ENCODE measurements at places on chromosomes 3 and 15. TPM values are rescaled to one million over a fixed set of nuclear protein-coding genes. Genes with fewer than 3 reads are reported as not detected.

DNA sequence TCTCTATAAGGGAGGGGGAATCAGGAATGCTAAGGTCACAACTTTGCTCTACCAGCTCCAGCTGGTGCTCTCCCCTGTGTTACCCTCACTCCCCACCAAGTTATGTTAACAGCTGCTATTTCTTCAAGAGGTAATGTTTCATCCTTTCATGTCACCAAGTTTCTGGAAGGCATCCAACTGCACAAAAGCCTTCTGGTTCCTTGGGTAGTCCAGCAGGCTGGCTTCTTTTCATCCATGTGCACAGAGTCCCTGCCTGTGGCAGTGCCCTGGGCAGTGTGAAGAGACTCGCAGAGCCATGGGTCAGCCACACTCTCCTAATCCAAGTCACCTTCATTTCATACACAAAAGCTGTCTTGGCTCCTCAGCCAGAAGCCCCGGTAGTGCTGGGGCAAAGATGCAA lies 737.5 kb upstream of the LMCD1 start:
- H3K27me3 ChIP-seq, result no peaks in the 10 kb centered on the region
- DNase-seq, result no peak
- H3K27ac ChIP-seq, result no peak overlapping the region
- no peaks in the 10 kb centered on the region for H3K36me3 ChIP-seq
- H3K4me1 ChIP-seq, result no peaks in the 10 kb centered on the region
- H3K4me3 ChIP-seq, result no peak overlapping the region

GRCh38 chr3:148756311-148756710 lies 58.6 kb downstream of the AGTR1 start:
- no peak for DNase-seq
- no peak overlapping the region for H3K27ac ChIP-seq
- H3K4me3 ChIP-seq, result no peak overlapping the region
- H3K36me3 ChIP-seq, result no peaks in the 10 kb centered on the region

DNA sequence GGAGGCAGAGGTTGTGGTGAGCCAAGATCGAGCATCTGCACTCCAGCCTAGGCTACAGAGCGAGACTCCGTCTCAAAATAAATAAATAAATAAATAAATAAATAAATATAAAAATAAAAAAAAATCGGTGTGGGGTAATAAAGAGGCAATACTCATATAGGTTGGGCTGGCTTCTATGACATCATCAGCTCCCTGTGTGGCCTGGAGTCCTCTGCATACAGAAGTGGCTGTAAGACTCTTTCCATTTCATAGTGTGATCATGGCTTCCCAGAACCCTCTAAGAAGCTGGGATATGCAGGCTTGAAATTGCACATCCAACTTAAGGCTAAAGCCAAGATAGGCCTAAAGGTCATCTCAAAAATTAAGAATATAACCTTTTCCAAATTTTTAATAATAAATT lies 101.6 kb downstream of the ZIC4 start:
- peak; percentile 37 for DNase-seq
- no peaks in the 10 kb centered on the region for H3K36me3 ChIP-seq
- H3K4me1 ChIP-seq, result no peaks in the 10 kb centered on the region
- no peaks in the 10 kb centered on the region for H3K27me3 ChIP-seq
- no peak overlapping the region for H3K4me3 ChIP-seq
- no peak overlapping the region for H3K27ac ChIP-seq

DNA sequence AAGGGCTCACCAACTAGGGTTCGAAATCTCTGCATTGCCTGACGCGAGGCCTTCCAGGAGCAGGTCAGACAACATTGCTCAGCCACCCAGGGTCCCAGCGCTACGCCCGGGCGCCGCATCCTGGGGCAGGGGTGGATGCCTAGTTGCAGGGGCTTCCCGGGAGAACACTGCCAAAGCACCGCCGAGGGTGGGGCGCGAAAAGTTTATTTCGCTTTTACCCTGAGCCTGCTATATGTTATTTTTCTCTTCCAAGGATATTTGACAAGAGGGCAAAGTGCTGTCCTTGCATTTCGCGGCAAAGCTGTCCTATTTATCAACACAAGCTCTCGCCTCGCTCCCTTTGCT lies 549 bp upstream of the SOX14 start:
- H3K27ac ChIP-seq, result no peak overlapping the region
- peaks cover 72% of the 10 kb centered on the region for H3K27me3 ChIP-seq
- DNase-seq, result no peak
- H3K4me3 ChIP-seq, result no peak overlapping the region

DNA sequence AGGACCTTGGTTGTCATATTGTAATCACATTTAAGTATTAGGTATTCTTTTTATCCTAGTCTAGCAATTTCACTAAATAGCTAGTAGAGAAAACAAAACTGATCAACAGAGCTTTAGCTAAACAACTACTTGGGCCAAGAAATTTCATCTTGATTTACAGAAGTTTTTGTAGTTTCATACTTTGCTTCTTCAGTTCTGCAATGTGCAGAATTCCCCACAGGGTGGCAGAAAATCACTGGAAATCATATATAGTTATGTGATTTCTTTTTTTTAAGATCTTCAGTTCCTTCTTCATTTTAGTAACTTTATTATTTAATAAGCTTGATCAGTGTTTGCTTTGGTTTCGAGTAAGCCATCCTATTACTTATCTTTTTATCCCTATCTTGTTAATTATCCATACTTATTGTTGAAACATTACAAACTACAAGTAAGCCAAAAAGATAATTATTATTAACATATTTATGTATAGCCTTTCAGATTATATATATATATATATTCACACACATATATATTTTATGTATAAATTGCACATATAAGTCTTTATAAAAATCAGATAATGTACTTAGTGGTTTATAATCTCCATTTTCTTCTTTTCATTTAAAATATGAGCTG lies 2.2 kb upstream of the BNIP2 start:
- H3K4me1 ChIP-seq, result peaks cover 3% of the 10 kb centered on the region
- no peak overlapping the region for H3K27ac ChIP-seq
- peak; percentile 58 for DNase-seq

DNA sequence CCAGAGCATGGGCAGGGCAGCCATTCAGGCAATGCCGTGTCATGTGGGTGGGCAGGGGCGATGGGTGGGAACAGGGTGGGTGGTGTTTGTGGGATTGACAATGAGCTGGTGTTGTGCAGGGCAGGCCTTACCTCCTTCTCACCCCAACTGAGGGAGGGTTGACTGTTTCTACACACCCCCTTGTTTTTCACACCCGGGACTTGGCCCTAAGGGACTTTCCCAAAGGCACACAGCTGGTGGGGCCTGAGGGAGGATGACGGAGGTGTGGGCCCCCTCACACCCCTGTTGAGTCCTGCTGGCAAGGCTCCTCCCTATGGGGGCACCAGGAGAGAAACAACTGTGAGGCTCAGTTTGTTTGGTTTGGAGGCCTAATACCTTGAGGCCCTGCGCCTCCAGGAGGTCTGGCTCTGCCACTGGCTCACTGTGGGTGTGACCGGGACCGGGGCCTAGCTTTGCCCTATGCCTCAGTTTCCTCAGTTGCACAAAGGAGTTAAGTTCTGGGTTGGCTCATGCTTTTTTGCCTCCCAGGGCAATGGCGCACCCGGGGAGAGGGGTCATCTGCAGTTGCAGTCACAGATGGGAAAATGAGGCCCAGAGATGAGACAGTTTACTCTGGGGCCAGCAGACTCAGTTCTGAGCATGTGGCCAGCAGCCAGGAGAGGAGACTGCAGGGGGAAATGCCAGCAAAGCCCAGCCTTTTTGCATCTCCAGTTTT lies 5.1 kb upstream of the DNAH1 start:
- peaks cover 3% of the 10 kb centered on the region for H3K36me3 ChIP-seq
- no peak overlapping the region for H3K4me3 ChIP-seq
- H3K27me3 ChIP-seq, result no peaks in the 10 kb centered on the region
- peak; percentile 12 for DNase-seq

Gene ALPK3
- total RNA-seq, result under 0.01 TPM

DNA sequence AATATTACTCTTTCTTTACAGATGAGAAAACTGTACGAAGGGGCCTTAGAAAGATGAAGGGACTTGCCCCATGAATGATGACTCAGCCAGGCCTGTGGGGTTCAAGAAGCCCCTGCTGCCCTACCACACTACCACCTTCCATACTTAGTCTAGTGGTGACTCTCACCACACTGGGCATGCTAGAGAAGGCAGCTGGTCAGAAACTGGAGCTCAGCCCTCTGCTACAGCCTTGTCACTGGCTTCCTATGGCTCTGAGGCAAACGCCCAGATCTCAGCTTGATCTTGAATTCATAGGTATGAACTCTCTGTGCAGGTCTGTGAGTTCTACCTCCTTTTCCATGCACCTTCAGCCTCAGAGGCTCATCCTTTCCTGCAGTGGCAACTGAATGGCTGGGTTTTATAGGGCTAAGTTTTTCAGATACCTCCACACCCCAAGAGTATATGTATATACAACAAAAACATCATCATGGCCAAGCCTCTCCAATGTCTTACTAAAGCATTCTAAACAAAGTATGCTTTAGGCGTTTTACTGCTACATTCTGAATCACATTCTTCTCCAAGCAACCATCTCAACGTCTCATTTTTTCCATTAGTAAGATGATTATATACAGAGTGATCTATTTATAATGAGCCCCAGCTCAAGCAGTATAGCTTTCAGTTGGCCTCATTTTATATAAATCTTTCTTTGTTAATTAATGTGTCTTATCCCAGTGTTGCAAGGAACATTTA lies 234.1 kb downstream of the GREM1 start:
- H3K4me3 ChIP-seq, result no peak overlapping the region
- no peaks in the 10 kb centered on the region for H3K27me3 ChIP-seq
- no peaks in the 10 kb centered on the region for H3K36me3 ChIP-seq

GRCh38 chr3:67976663-67977062 lies 322.3 kb upstream of the SUCLG2 start:
- DNase-seq, result no peak
- no peaks in the 10 kb centered on the region for H3K4me1 ChIP-seq
- H3K36me3 ChIP-seq, result no peaks in the 10 kb centered on the region
- no peak overlapping the region for H3K4me3 ChIP-seq
- H3K27me3 ChIP-seq, result no peaks in the 10 kb centered on the region
- no peak overlapping the region for H3K27ac ChIP-seq

Gene MITF
- total RNA-seq, result 13.3 TPM

DNA sequence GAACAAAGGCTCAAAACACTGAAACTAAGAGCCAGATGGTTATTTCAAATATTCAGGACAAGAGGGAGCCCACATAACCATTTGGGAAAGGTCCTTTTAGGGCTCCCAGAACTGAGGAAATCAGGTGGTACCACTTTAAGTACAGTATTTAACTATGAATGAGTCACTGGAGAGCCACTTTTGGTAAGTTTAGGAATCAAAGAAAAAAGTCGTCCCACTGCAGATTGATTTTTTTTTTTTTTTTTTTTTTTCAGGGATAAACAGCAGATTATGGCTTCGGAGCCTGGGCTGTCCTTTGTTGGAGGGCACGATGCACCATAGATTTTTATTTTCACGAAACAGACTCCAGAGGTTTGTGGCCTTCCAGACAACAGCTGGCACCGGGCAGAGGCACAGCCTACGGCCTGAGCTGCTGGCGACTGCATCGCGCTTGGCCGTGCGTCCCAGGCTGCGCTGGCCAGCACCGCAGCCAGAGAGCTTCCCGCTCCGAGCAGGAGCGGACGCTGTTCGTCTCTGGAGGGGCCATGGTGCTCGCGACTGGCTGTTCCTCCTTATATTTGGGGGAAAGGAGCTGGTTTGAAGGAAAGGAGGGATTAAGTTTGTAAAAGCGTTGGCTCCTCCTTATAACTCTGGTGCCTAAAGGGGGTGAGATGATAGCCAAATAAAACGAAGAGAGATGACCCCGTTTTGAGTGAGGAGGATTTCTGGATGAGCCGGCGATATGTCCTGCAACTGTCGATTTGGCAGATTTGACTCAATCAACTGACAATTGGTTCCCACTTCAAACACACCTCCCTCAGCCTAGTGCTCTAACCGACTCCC lies 152.9 kb upstream of the GOLIM4 start:
- H3K4me1 ChIP-seq, result no peaks in the 10 kb centered on the region
- H3K4me3 ChIP-seq, result peak overlapping the region; percentile 69
- H3K27me3 ChIP-seq, result peaks cover 2% of the 10 kb centered on the region
- peak overlapping the region; percentile 62 for H3K27ac ChIP-seq

- no peaks in the 10 kb centered on the region for H3K36me3 ChIP-seq
- H3K4me3 ChIP-seq, result no peak overlapping the region
- no peaks in the 10 kb centered on the region for H3K27me3 ChIP-seq
- DNase-seq, result no peak
Measured at GRCh38 chr3:36796161-36796560, 31.8 kb upstream of the DCLK3 start.

DNA sequence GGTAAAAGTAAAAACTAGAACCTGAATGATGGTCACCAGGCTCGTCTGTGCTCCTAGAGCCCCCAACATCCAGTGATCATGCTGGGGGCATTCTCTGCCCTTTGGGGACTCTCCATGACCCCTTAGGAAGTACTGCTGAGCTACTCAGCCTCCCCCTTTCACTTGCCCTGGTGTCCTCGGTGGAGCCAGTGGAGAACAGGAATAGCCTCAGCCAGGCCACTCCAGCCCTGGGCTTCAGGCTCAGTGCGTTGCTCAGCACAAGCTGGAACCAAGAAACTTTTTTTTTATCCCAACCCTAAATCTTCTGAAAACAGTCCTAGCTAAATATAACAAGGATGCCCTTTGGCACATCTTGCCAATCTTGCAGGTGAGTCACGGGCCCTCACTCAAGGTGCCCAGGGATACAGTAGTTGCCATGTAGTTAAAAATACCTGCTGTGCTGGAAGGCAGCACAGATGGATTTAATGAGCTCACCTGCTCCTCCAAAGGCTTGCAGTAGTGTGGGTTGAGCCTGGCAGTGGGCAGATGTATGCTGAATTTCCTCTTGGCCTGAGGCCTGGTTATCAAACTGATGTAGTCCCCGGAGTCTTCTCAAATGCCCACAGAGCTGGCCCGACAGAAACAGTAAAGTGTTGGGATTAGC lies 46.9 kb upstream of the TMEM158 start:
- no peaks in the 10 kb centered on the region for H3K36me3 ChIP-seq
- H3K27me3 ChIP-seq, result no peaks in the 10 kb centered on the region
- peaks cover 7% of the 10 kb centered on the region for H3K4me1 ChIP-seq
- no peak overlapping the region for H3K4me3 ChIP-seq

- no peak overlapping the region for H3K27ac ChIP-seq
- H3K27me3 ChIP-seq, result no peaks in the 10 kb centered on the region
- DNase-seq, result no peak
Measured at GRCh38 chr3:55521738-55522421, 34.8 kb upstream of the WNT5A start.
